ENCODE measurements at places on chromosomes 11 and 22.
A peak's percentile ranks its signal among the peaks of the same experiment; 100 is the strongest.

DNA sequence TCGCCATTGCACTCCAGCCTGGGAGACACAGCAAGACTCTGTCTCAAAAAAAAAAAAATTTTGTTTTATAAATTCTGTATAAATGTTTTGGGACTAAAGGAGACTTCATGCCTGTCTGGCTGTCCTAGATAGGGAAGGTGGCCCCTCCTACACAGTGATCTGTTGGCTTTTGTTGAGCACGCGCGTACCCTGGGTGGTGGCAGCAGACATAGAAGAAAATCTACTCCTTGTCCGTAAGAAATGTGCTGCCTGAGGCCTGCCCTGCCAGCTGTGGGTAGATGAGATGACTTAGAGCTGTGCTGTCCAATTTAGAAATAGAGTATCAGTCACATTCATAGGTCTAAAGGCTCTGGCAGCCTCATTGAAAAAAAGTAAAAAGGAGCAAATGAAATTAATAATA is 37.0 kb downstream of the AP2A2 start:
- no peak for DNase-seq

DNA sequence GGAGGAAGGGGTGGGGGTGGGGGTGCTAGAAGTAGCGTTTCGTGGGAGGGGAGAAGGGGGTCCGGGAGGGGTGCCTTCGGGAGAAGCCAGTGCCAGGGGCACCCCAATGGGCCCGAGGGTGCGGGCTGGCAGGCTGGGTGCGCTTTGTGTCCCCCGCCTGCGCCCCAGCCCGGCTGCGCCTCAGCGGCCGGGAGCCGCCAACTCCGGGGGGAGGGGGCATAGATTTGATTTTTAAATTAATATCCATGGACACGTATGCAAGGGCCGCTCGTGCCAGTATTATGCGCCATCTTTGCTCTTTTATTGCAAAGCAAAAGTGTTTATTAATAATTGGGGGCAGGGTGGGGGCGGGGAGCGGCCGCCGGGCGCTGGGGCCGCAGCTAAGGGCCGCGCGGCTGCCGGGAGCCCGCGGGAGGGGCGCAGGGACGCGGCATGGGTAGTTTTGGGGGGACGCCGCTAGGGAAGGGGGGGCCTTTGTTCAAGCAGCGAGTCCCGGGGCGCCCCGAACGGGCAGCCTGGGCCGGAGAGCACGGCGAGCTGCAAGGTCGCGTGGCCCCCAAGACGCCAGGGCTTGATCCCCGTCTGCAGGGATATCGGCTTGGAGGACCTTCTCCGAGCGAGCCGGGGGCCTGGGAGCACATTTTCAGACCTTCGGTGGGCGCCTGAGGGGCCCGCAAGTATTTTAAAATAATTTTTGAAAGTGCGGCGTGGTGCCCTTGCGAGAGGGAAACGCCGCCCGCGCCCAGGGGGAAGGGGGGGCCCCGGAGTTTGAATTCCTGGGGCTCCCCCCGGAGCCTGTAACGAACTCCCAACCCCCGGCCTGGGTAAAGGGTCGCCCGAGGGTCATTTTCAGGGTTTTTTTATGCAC is 959 bp downstream of the CCND1 start:
- no peak for DNase-seq

GRCh38 chr11:132751516-132752250 is 780.6 kb downstream of the OPCML start:
- no peak for DNase-seq

DNA sequence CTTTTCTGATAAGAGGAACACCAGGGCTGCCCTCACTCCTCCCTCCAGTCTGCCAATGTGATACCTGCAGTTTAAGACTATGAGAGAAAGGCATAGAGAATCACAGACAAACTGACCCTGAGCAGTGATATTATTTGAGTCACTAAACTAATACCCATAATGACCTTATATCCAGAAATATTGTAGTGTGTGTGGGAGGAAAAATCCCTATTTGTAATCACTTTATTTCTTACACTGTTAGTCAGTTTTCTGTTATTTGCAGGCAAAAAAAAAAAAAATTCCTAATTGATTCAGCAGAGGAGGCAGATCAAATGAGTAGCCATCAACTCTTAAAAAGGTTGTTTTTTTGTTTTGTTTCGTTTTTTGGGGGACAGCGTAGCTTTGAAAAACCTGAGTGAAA is 82.5 kb downstream of the MAML2 start:
- no peak for DNase-seq

DNA sequence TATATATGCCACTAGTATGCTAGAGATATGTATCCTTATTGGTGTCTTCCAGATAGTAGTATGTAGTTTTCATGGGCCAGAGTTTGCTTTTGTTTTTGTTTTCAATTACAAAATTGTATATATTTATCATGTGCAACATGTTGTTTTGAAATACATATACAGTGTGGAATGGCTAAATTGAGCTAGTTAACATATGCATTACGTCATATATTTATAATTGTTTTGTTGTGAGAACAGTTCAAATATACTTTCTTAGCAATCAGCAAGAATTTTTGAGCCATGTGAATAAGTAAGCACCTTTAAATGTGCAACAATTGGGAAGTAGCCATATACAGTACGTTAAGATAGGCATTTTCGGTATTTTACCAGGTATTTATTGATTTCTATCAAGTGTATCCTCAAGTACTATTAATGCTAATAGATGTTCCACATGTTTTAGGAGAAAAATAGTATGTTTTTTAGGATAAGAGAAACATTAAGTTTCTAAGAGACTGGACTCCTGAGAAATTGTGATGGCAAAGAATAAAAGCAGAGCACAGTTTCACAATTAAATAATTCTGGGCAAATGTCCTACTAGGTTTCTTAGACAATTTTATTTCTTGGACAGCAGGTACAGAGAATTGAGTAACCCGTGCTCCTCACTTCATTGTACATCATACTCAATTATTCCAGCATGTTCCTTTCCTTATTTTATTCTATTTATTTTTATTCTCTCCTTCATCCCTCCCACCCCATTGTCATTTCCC is 60.5 kb upstream of the SLC5A12 start:
- no peak for DNase-seq

GRCh38 chr11:27698872-27699241 is 1.4 kb downstream of the BDNF start:
- DNase-seq: peak; percentile 75

- peak; percentile 19 for DNase-seq
Observed at GRCh38 chr11:8267831-8268529, 4.3 kb upstream of the LMO1 start.

DNA sequence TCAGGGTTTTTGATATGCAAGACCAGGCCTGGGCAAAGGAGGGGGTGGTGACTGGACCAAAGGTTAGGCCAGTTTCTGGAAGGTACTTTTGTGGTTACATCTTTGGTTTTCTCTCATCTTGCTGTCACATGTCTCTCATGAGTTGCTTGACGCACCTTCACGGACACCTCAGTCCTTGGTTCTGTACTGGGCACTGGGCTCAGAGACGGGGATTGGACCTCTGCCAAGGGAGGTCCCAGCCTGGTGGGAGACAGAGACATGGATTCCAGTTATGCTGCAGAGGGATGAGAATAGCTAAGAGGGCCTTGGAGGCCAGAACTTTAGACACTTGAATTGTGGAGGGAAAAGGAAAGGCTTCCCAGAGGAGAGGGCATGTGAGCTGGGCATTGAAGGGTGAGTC is 1.7 kb downstream of the USP35 start:
- no peak for DNase-seq

GRCh38 chr11:72727521-72727920 is 24.7 kb downstream of the ARAP1 start:
- no peak for DNase-seq

DNA sequence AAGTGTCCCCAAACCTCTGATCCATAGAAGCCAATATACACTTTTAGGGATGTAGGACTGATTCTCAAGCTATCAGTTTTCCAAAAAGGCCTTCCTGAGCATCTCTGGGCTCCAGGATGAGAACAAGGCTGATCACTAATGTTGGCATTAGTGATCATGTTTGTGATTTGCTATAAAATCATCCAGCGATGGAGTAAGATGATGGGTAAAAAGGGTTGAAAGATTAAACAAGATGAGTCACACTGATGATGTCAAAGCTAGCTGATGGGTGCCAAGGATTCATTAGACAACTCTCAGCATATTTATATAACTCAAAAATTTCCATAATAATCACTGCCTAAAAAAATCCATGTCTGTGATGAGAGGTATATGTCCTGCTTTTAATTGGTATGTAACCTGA is 42.8 kb downstream of the ZNF280B start:
- no peak for DNase-seq

DNA sequence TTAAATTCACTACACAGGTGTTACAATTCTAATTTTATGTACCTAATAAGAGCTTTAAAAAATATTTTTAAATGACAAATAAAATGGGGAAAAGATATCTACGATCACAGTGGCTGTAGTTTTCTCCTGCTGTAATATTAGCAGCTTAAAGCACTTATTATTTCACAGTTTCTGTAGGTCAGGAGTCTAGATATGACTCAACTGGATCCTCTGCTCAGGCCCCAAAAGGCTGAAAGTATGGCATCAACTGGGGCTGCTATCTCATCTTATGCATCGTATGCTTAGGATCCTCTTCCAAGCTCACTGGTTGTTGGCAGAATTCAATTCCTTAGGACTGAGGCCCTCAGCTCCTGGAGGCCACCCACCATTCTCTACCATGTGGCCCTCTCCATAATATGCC is 12.8 kb downstream of the FBXO3 start:
- DNase-seq: no peak

DNA sequence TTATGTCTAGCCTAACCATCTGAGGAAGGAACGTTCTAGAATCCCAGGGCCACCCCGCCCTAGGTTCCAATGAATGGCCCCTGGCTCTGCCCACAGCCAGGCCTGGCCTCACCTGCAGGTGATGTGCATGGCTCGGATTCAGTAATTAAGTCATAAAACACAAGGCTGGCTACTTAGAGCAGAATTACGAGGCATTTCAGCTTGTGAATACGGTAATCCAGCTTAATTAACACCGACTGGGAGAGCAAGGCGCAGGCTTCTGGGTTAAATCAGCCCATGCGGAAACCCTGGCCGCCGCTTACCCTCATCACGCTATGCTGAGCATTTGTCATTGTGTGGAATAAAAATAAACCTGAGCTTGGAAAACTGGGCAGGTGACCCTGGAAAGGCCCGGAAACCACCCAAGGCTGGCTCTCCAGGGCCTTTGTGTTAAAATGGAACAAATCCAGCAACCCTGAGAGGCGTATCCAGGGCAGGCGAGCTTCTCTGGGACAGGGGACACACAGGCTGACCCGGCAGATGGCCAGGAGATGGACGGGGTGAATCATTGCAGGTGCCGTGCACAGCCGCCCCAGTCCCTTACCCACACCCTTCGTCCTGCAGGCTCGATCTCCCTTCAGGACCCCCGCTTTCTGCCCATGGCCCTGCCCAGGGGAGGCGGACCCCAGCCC is 220.2 kb downstream of the CTTN start:
- DNase-seq: no peak

DNA sequence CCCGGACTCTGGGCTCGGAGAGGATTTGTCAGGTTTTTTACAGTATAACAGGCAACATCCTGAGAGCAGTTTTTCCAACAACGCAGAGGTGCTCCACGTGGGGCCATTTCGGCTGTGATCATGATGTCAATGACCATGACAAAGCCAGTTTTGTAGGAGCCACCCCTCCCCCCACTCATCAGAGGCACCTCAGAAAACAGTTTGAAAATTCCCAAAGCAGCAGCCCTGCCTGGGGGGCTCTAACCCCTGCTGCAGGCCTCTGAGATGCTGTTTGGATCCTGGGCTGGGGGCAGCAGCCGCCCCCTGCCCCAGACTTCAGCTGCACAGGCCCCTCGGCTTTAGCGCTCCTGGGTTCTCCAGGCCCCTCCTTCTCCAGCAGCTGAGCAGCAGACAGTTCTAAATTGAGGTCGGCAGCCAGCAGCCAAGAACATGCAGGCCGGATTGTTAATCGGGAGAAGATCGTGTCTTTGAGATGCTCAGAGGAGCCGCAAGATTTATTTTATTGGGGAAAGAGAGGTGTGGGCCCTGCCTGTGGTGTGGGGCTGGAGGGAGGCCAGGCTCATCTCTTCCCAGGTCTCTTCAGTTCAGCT is 19.4 kb downstream of the NFAM1 start:
- DNase-seq: no peak

GRCh38 chr11:74141241-74141695 is 29.5 kb downstream of the C2CD3 start:
- DNase-seq: no peak

GRCh38 chr11:22670830-22671229 is 4.4 kb downstream of the GAS2 start:
- no peak for DNase-seq

DNA sequence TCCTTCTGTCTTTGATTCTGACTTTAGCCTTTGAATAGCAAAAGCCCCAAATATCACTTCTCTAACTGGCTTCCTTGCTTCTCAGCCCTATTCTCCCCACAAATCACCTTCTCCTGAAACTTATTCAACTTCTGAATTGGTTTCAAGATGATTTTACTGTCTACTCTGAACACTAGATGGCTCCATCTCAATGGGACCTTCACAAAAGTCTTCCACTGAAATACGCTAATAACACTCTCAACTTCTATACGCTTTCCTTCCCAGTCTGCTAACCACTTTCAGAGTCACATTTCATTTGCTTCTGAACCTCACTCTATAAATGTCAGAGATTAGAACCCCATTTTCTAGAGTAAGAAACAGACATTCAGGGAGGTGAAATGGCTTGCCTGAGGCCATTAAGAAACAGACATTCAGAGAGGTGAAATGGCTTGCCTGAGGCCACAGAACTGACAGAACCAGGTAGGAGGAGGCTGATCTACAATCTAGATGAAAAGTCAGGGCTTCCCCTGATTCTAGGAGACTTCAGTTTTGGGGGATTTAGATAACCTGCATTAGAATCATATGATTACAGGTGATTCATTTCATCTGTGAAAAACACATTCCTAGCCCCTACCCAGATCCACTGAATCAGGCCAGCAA is 20.6 kb downstream of the MORC2 start:
- DNase-seq: peak; percentile 23

- no peak for DNase-seq
Observed at GRCh38 chr22:48898524-48899250, 929.0 kb downstream of the BRD1 start.

DNA sequence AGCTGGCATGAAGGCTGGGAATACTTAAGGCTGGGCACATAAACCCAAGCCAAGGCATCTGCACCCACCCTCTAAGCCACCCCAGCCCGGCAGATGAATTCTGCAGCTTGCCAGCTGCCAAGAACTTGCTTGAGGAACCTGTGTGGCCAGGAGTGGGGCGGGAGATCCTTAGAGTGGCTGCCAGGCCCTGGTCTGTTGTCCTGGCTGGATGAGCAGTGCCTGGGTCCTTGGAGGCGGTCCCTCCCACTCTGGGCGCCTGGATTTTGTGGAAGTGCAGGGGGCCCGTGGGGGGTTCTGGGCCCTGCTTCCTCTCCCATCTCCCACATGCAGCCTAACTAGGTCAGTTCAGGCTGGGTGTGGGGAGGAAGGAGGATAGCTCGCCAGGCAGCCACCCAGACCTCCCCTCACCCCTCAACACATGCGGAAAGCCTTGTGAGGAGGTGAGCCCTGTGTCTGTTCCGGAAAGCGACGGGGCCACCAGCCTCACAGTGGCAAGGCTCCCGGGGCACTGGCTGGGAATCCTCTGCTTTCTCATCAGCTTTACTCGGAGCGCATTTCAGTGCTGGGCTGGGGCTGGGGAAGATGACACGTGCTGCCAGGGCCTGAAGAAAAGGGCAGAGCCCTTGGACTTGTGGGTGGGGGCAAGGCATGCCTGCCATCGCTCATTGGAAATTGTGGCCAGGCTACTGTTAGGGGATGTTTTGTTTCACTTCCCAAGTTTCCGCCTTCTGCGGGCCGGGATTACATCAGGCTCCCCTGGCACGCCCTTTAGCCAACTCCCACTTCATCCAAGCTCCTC is 8.4 kb downstream of the DAGLA start:
- DNase-seq: no peak
